ENCODE measurements at places on chromosomes 3 and 15. TPM values are rescaled to one million over a fixed set of nuclear protein-coding genes. Genes with fewer than 3 reads are reported as not detected.

The GHRL gene
- 0.76 TPM for total RNA-seq

The COX5A gene
- total RNA-seq: 229 TPM

The EBLN2 gene
- 2.1 TPM for total RNA-seq

The MAPKAPK3 gene
- 50.5 TPM for total RNA-seq

The DUOXA2 gene
- total RNA-seq: 10.4 TPM

The AGBL1 gene
- total RNA-seq: not detected

The SERPINI2 gene
- not detected for total RNA-seq

The GOLGA6L4 gene
- 2.4 TPM for total RNA-seq

The CLSTN2 gene
- 1.5 TPM for total RNA-seq

The ZNF80 gene
- not detected for total RNA-seq

The NME9 gene
- total RNA-seq: not detected

The SCAMP5 gene
- 0.84 TPM for total RNA-seq

The BCHE gene
- 0.28 TPM for total RNA-seq

The UROC1 gene
- total RNA-seq: not detected

The C3orf20 gene
- total RNA-seq: 0.24 TPM

The TF gene
- 63.3 TPM for total RNA-seq

The PTPN23 gene
- 26.1 TPM for total RNA-seq

The NMD3 gene
- 35.3 TPM for total RNA-seq

The TIMMDC1 gene
- total RNA-seq: 90.3 TPM

The MTMR10 gene
- 19.1 TPM for total RNA-seq

The SEC22A gene
- total RNA-seq: 11.6 TPM

The SEMA3F gene
- 72.7 TPM for total RNA-seq

The ECE2 gene
- total RNA-seq: not detected

The ADPGK gene
- 23.4 TPM for total RNA-seq

The LMOD3 gene
- total RNA-seq: not detected

The CBLB gene
- 11.0 TPM for total RNA-seq

The TUBGCP5 gene
- 13.9 TPM for total RNA-seq

The TMC3 gene
- not detected for total RNA-seq

The GOLGA8G gene
- not detected for total RNA-seq

The ADAMTS9 gene
- 4.3 TPM for total RNA-seq

The PGBD4 gene
- 0.76 TPM for total RNA-seq

The IQSEC1 gene
- 9.4 TPM for total RNA-seq

The CLDN16 gene
- 0.76 TPM for total RNA-seq

The CHRNA7 gene
- 0.76 TPM for total RNA-seq

The CCR3 gene
- not detected for total RNA-seq

The ATP8B4 gene
- 0.56 TPM for total RNA-seq

The GADL1 gene
- total RNA-seq: not detected

The RAD18 gene
- 9.4 TPM for total RNA-seq

The PLCD1 gene
- 72.5 TPM for total RNA-seq

The WNT7A gene
- total RNA-seq: 0.16 TPM

The ACSBG1 gene
- not detected for total RNA-seq

The GPR62 gene
- not detected for total RNA-seq

The PDZRN3 gene
- total RNA-seq: 18.2 TPM

The ZKSCAN7 gene
- 0.76 TPM for total RNA-seq

The MUC13 gene
- total RNA-seq: not detected

The IQCB1 gene
- 9.0 TPM for total RNA-seq

All from esophagus mucosa (tissue), 1 donor.